ENCODE measurements at places on chromosomes 7 and 10.

- DNase-seq = no peak
Observed at GRCh38 chr7:138606236-138606635, 94.9 kb downstream of the SVOPL start.

DNA sequence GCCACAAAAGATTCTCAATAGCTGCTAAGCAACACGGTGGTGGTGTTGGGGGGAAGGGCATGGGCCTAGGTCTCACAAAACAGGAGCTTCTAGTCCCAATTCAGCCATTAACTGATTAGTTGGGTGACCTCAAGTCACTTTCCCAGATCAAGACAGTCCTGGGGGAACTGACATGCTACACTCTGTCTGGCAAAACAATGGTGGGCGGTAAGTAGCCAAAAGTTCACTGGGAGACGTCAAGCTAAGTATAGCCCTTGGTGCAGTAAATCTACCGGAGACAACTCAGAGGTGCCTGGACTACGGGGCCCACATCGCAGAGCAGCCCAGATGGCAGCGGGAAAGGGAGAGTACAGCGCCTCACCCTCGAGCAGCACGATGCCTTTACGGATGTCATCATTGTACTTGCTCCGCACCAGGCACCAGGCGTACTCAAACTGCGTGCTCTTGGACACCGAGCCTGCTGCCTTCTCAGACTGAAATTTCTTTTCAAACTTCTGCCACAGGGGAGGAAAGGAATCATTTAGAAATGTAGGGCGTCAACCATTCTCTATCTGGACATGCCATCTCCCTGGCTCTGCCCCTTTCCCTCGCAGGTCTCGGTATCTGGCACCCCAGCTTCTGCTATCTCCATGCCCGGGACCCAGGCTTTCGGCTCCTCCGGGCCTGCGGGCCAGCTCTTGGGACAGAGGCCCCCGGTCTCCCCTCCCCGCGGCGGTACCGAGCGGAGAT lies 1.1 kb downstream of the FIS1 start:
- no peak for DNase-seq

GRCh38 chr10:21403256-21404015 lies 122.0 kb downstream of the SKIDA1 start:
- DNase-seq = no peak

- no peak for DNase-seq
Observed at GRCh38 chr10:131663351-131663750, 237.5 kb upstream of the PPP2R2D start.

- DNase-seq = no peak
Observed at GRCh38 chr7:82430500-82431465, 12.8 kb downstream of the CACNA2D1 start.
